ENCODE measurements at places on chromosomes 2 and 18.

- DNase-seq = no peak
These were observed 35.9 kb upstream of the CCDC93 start for GRCh38 chr2:118049816-118050140.

- no peak for DNase-seq
These were observed 15.5 kb downstream of the GTF2A1L start for GRCh38 chr2:48633143-48633542.

DNA sequence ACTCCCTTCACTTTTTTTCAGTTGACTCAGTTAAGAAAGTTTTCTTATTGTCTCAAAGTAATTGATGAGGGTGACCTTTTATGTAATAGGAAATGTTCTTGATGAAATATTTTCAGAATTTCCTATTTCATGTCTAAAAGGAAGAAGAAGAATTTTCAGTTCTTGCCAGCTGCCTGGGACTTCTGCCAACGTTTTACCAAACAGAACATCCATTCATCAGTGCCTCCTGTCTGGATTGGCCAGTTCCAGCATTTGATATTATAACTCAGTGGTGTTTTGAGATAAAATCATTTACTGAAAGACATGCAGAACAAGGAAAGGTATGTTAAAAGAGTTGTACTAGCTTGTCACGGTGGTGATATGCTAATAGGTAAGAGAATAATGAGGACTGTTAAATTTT is 104.7 kb upstream of the MYO3B start:
- DNase-seq = no peak

GRCh38 chr2:8277921-8278571 is 403.8 kb upstream of the ID2 start:
- DNase-seq = no peak

- DNase-seq = no peak
These were observed 91.2 kb upstream of the CCDC195 start for GRCh38 chr2:224807153-224807964.

DNA sequence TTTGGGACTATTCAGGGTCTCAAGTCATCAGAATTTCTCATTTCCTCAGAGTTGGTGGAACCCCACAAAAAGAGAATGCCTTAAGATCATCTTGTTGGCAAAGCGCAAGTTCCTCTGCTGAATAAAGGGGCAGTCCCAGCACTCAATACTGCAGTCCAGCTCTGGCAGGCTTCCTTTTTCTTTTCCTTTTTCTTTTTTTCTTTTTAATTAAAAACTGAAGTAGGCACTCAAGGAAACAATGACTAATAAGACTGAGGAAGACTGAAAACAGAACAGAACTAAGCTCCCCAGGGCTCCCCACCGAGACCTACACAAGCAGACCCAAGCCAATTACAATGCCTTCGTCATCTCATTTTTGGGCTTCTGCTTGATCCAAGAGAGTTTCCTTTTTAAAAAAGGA is 82.0 kb downstream of the STK39 start:
- no peak for DNase-seq
